ENCODE measurements at places on chromosomes 5 and 9. TPM values are rescaled to one million over a fixed set of nuclear protein-coding genes. Genes with fewer than 3 reads are reported as not detected.

DNA sequence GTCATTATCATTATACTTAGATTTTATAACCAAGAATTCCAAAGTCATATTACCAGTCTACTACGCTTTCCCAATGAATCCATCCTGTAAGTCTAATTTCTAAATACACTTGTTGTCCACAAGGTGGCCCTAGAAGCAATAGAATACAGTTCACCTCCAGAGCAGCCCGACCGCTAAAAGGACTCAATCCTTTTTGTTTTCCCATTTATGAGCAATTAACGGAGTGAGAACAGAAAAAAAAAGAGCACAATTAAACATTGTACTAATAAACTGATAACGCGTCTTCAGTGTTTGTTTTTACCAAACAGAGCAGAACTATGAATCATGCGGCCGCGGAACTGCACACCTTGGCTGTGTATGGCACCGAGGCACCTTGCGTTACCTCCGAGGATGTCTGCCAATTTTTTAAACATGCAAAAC, 160.7 kb upstream of the DAPK1 start:
- DNase-seq: no peak

DNA sequence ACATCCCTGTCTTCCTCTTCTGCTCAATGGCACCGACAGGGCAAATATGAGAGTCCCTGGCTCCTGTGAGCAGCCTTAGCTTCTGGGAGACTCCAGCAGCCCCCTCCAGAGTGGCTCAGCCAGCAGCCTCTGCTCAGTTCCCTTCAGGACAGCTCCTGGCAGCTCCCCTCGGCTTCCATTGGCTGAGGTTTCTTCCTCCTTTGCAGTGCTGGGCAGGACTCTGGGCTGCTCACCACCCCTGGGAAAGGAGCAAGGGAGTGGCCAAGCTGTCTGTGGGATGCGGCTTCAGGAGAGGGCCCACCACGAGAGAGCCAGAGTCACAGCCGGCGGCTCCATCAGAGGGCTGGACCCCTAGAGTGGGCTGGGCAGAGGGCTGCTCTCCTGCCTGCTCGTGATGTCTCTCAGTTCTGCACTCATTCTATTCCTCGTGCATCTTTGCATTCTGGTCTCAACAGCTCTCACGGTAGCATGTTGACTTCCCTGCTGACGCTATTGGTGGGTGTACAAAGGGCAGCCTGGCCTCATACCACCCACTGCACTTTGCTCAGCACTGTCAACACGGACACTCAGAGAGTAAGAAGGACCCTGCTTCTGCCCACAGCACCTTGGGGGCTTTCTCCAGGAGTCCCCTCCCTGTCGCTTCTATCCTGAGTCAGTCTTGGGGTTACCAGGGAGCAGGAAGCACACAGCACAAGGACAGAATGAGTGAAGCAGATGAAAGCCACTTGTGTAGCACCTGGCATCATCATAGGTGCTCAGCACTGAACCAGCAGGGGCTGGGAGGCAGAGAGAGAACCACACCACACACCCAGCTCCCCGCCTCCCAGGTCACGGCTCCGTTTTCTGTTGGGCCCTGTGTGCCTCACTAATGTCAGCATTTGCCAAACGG, 80.9 kb upstream of the ALDH1B1 start:
- no peak for DNase-seq

- no peak for DNase-seq
Observed at GRCh38 chr5:73363911-73364730, 84.5 kb downstream of the FOXD1 start.

DNA sequence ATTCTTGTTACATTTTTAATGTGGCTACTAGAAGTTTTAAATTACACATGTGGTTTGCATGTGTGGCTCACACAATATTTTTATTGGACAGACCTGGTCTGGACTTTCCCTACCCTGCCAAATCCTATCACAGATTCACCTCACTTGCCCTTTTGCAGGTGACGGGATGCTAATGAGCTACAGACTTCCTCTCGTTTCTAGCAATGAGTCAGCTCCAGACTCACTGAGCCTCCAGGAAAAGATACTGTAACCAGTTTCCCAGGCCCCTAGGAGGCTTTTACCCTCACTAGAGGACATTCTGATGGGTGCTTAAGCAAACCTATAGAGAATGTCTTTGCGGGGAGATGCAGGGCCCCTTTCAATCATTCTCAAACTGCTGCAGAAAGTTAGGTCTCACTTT, 135.4 kb downstream of the WDR41 start:
- no peak for DNase-seq

DNA sequence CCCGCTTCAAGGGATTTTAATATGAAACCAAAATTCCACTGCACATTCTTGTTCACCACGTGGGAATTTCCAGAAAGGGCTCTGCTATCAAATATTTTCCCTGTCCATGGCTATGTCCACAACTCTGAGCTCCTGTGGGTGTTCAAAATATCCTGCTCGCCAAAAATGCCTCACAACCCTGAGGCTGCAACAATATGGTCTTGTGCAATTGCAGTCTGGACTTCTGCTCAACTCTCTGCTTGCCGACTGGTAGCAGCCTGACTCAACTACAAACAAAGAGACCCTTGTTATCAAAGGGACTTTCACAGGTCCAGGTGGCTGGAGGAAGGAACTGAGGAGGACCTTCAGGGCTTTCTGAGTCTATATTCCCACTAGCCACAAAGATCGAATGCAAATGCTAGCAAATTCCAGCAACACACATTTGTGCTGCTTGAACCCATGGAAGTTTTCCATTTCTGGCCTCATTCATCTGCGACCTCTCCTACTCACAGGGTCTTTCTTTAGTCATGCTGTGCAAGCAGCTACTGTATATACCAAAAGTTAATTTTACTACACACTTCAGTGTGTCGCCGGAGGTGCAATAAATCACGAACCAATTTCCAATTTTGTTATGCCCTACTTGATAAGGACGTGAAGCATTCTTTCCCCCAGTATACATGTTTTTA, 169.2 kb upstream of the SLC30A5 start:
- DNase-seq: no peak

- no peak for DNase-seq
Observed at GRCh38 chr5:69432412-69433206, 17.7 kb downstream of the MARVELD2 start.

- DNase-seq: no peak
Observed at GRCh38 chr9:93644397-93645088, 68.2 kb downstream of the PHF2 start.

DNA sequence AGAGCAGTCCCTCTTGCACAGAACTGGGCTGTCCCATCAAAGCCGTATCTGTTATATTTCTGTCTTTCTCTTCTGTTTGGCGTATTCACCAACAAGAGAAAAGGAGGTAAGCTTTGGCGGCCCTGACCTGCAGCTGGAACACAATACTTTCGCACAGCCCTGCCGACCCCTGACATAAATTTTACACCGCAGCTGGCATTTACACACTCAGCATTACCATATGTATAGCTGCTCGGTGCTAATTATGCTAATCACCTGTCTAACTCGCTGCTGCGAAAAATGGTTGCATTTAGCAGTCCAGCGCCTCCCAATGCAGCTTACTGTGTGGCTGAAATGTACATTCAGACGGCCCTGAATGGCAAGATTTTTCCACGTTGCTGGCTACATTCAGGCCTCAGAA, 20.8 kb downstream of the PTCH1 start:
- DNase-seq: no peak

DNA sequence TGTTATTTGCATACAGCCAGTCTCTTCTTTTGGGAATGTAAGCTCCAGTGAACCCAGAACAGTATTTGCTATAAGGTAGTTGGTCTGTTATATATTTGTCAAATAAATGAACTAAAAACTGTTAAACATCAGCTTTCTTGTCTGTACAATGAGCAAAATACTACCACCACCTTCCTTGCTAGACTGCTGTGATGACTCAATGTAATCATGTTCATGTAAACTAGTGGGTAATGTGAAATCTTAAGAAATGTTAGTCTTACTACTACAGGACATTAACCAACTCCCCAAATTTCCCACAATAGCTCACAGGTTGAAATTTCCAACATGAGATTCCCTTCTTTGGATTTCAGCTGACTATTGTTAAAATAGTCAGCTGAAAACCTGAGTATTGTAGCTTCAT, 176.1 kb downstream of the TRPM3 start:
- DNase-seq: no peak

DNA sequence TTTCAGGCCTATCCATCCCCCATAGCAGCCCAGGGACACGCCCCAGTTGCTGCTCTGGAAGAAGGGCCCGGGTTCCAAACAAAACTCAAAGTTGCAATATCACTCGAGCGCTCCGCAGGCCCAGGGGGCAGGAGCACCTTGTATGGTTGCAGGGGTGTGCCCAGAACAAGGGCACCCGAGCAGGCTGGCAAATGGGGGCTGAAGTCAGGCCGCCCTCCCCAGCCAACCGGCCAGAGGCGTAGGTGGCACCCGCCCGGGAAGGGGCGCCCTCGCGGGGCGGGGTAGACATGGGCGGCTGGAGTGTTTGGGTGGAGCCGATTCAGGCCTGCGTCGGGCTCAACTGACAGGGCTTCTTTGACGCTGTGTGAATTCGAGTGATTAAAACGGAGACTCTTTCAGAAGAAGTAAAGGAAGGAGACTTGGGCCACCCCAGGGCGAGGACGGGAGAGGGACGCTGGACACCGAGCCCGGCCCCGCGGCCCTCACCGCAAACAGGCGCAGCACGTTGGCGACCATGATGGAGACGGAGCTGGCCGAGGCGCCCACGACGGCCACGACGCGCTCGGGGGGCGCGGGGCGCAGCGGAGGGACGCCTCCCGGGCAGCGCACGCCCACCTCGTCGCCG, 1.1 kb downstream of the GRM6 start:
- DNase-seq: no peak

GRCh38 chr9:101463397-101463796, 27.8 kb upstream of the ALDOB start:
- DNase-seq: no peak

GRCh38 chr5:90055831-90056328, 353.7 kb downstream of the CETN3 start:
- no peak for DNase-seq

- no peak for DNase-seq
Observed at GRCh38 chr9:36158917-36159316, 10.3 kb upstream of the CCIN start.

DNA sequence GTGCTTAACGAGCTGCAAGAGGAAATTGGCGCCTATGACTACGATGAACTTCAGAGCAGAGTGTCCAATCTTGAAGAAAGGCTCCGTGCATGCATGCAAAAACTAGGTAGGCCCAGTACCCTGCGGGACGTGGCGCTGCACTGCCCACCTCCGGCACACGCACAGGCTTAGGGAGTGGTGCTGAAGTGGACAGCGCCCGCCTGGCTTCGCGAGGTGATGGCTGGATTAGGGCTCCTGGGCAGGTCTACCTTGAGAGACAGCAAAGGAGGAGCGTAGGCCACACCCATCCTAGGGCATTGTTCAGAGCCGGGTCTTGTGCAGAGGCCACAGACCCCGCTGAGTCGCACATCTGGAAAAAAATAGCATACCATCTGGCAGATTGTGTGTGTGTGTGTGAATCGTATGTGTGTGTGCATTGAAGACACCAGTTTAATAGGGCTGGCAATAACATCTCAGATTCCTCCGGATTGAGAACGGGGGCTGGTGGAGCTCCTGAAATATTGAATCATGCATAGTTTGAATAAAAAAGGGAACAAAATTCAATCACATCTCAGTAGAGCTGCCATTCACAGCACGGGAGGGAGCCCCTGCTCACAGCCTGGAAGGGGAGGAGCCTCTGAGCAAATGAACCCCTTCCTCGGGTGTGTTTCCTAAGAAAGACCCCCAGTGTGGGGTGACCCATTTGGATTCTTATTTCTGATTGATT, 11.1 kb downstream of the OLFM1 start:
- DNase-seq: no peak

- no peak for DNase-seq
Observed at GRCh38 chr5:107486489-107486888, 184.2 kb downstream of the EFNA5 start.

GRCh38 chr5:180052211-180052818, 19.2 kb downstream of the RNF130 start:
- DNase-seq: no peak

DNA sequence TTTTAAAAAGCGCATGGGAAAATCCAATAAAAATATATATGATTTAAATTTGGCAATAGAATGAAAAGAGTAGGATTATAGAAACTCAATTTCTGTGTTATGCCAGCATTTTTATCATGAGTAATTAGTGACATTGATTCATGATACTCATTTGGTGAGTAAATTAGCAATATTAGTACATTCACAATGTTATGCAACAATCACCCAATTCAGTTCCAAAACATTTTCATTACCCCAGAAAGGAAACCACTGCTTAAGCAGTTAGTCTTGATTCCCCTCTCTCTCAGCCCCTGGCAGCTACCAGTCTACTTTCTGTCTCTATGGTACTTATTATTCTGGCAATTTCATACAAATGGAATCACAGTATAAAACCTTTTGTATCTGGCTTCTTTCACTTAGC, 27.0 kb downstream of the OSMR start:
- DNase-seq: no peak

- DNase-seq: no peak
Observed at GRCh38 chr5:103469288-103470040, 93.1 kb downstream of the NUDT12 start.

- DNase-seq: no peak
Observed at GRCh38 chr5:148739524-148739923, 85.2 kb upstream of the HTR4 start.

DNA sequence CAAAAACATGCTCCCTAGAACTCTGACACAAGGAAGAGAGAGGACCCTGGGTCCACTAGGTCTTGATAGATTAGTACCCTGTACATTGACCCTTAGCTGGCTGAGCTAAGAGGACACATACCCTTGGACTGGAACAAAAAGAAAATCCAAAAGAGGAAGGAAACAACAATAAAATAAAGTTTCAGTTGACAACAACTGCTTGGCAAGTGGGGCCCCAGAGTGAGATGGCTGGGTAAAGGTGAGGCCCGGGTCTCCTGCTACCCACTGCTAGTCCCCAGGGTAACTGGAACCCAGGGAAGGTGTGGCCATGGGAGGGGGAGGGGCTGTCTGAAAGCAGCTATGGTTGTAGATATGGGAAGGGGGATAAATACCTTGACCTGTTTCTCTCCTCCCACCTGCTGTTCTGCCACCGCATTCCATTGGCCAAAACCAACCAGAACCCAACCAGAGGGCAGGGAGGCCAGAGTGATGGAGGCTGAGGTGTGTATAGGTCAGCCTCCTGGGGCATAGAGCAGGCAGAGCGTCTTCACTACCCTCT, 11.7 kb downstream of the TAL2 start:
- no peak for DNase-seq

GRCh38 chr9:95057101-95057500, 260.4 kb downstream of the FANCC start:
- no peak for DNase-seq

DNA sequence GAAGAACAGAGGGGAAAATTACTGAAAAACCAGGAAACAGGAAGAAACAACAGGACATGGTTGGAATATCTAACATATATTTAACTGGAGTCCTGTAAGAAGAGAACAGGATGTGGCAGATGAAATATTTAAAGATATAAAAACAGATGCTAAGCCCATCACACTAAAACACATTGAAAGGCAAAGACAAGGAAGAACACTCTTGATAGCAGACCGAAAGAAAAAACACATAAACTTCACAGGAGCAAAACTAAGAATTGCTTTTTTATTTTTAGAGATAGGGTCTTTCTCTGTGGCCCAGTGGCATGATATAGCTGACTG, 324.4 kb upstream of the ARRDC3 start:
- no peak for DNase-seq

Gene SLC6A19
- total RNA-seq: not detected

Gene NSUN2
- total RNA-seq: 68.7 TPM

Gene HNRNPK
- 589 TPM for total RNA-seq

Gene WDR38
- not detected for total RNA-seq

Gene OR4F3
- total RNA-seq: not detected

Gene GNE
- total RNA-seq: 17.0 TPM

Gene SPATA31C1
- not detected for total RNA-seq

Gene PCDHA4
- not detected for total RNA-seq

Gene GM2A
- 8.2 TPM for total RNA-seq

Gene FYB1
- 372 TPM for total RNA-seq

All from T-cell (primary cell).